Muscle of leg (tissue), 16 donors: ENCODE measurements at places on chromosomes 13 and 19. TPM values are rescaled to one million over a fixed set of nuclear protein-coding genes. Genes with fewer than 3 reads are reported as not detected.

CD37 gene
- total RNA-seq = 1.1 TPM

NTF4 gene
- 1.6 TPM for total RNA-seq

ERCC2 gene
- 6.6 TPM for total RNA-seq

TSEN34 gene
- 25.8 TPM for total RNA-seq

CEACAM3 gene
- total RNA-seq = 0.09 TPM

CALR3 gene
- total RNA-seq = not detected

FLT3LG gene
- 1.5 TPM for total RNA-seq

DNA sequence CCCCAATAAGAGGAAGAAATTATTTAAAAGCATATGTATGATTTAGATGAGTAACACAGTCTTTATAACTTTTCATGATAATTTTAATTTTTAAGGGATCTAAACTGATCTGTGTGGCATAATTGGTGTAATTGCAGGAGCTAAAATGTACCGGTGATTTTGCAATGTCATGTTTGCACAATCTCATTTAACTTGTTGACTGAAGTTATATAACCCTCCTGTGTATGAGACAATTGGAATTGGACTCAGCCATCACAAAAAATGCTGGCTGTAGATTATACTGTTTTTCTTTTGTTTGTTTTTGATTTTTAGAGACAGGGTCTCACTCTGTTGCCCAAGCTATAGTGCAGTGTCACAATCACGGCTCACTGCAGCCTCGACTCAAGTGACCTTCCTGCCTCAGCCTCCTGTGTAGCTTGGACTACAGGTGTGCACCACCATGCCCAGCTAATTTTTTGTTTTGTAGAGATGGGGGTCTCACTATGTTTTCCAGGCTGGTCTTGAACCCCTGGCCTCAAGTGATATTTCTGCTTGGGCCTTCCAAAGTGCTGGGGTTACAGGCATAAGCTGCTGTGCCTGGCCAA, 26.1 kb downstream of the FGF9 start:
- DNase-seq = no peak

GRCh38 chr13:29654384-29654783, 58.9 kb upstream of the SLC7A1 start:
- DNase-seq = no peak

DNA sequence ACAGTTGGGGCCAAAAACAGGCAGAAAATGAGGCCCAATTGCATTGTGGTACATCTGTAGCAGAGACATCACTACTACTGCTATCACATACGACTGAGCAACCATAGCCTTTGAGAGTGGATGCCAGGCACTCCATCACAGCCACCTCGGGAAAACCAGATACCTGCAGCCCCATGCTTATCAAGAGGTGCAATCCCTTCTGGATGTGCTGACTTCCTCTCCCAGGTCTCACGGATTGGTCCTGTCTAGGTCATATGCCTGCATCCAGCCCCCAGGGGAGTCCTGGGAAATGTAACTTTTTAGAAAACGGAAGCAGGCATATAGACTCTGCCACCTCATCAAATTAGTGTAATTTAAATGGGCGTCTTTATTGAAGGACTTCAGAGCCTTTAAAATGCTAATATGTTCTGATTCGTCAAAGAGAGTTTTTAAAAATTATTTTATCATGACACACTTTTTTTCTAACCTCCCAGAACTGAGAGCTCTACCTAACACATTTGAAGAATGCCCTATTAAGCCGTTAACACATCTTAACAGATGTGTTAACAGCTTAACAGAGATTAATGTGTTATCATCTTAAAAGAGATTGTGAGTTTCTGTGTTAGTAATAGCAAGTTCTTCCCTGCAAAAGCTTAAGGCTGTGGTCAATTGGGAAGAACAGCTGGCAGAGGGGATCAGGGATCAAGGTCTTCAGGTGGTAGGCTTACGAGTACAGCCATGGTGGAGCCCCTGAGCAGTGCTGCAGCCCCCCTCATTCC, 63.9 kb downstream of the DLEU7 start:
- no peak for DNase-seq

- DNase-seq = no peak
Observed at GRCh38 chr13:98133946-98134345, 8.9 kb upstream of the FARP1 start.

DNA sequence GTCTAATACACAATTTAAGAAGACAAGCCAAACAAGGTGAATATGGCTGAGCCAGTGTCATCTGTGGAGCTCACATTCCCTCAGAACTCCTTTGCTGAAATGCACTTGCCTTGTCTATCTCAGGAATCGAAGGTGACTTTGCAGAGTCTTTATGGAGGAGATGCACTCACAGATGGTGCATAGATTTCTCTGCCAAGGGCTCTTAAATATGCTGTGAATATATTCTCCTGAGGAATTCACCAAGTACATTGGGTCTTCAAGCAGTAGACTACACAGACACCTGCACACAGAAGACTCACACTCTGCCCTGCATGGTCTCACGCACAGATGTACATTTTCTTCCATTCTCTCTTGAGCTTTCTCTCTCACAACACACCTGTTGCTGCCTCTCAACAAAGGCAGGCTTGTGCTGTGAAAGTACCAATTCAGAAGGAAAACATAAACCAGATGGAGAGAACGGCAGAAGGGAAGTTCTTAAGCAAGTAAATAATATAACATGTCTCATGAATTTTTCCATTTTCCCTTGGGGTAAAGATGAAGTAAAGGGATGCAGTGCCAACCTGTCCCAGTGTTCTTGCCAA, 174.7 kb downstream of the DLEU7 start:
- DNase-seq = peak; percentile 66
